ENCODE measurements at places on chromosomes 6 and 20. TPM values are rescaled to one million over a fixed set of nuclear protein-coding genes. Genes with fewer than 3 reads are reported as not detected.

KIAA0408 gene
- 258 TPM for polyA plus RNA-seq

POU5F1 gene
- not detected for polyA plus RNA-seq

PPIL4 gene
- polyA plus RNA-seq, result 55.7 TPM

ZNF165 gene
- 6.1 TPM for polyA plus RNA-seq

L3MBTL3 gene
- 1.2 TPM for polyA plus RNA-seq

ATP6V1G2 gene
- polyA plus RNA-seq, result 211 TPM

All from Purkinje cell (primary cell).